ENCODE measurements at places on chromosomes 11 and 22. TPM values are rescaled to one million over a fixed set of nuclear protein-coding genes. Genes with fewer than 3 reads are reported as not detected.

DNA sequence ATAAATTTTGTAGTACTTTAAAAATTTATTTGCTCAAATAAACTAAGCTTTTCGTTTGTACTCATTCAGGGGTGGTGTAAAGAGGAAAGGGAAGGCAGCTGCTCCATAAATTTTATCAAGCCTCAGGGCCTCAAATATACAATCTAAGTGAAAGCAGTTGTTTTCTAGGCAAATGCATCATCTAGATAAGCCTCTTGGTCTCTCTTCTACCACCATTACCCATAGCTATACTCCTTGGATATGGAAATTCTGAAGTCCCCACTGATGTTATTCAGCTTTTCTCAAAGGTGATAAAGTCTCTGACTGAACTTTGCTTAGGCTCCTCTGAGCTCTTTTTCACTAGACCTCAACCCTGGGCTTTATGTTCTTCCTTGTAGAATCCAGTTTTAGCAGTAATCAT is 1313.1 kb downstream of the JRKL start:
- H3K27ac ChIP-seq: no peak overlapping the region
- H3K4me3 ChIP-seq: no peak overlapping the region
- H3K36me3 ChIP-seq: no peaks in the 10 kb centered on the region
- H3K27me3 ChIP-seq: no peaks in the 10 kb centered on the region
- DNase-seq: no peak

- H3K27ac ChIP-seq: peak overlapping the region; percentile 81
- no peak for DNase-seq
- H3K27me3 ChIP-seq: no peaks in the 10 kb centered on the region
Measured at GRCh38 chr11:118048472-118049370, 28.2 kb upstream of the TMPRSS4 start.

GRCh38 chr11:78737891-78738290 is 163.2 kb upstream of the NARS2 start:
- peaks cover 3% of the 10 kb centered on the region for H3K36me3 ChIP-seq
- DNase-seq: no peak
- no peak overlapping the region for H3K4me3 ChIP-seq
- no peaks in the 10 kb centered on the region for H3K27me3 ChIP-seq
- no peak overlapping the region for H3K27ac ChIP-seq

GRCh38 chr11:121249039-121249663 is 43.4 kb upstream of the SC5D start:
- DNase-seq: no peak
- no peak overlapping the region for H3K4me3 ChIP-seq
- no peaks in the 10 kb centered on the region for H3K27me3 ChIP-seq
- no peak overlapping the region for H3K27ac ChIP-seq

DNA sequence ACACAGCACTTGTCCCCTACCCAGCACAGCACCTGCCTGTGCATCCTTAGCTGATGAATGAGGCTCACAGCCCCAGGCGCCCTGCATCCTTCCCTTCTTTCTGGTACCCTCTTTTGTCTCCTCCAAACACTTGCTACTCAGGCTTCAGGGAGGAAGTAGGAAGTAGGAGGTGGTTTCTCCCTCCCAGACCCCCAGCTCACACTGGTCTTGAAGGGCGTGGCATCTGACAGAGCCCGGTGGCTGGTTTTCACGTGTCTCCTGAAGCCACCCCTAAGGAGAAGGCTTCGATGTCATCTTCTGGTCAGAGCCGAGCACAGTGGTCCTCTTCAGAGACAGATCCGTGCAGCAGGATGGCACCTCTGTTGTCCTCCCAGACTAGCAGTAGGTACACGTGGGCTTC is 109.8 kb downstream of the PTPRJ start:
- no peaks in the 10 kb centered on the region for H3K27me3 ChIP-seq
- DNase-seq: no peak
- H3K27ac ChIP-seq: no peak overlapping the region
- H3K4me3 ChIP-seq: no peak overlapping the region

GRCh38 chr11:123178186-123178585 is 16.9 kb downstream of the CLMP start:
- peaks cover 17% of the 10 kb centered on the region for H3K4me1 ChIP-seq
- H3K27me3 ChIP-seq: no peaks in the 10 kb centered on the region
- no peaks in the 10 kb centered on the region for H3K36me3 ChIP-seq
- DNase-seq: no peak
- H3K4me3 ChIP-seq: no peak overlapping the region

- no peaks in the 10 kb centered on the region for H3K36me3 ChIP-seq
- DNase-seq: no peak
- H3K4me3 ChIP-seq: no peak overlapping the region
- no peak overlapping the region for H3K27ac ChIP-seq
- H3K4me1 ChIP-seq: no peaks in the 10 kb centered on the region
Measured at GRCh38 chr11:107598225-107599139, 7.5 kb downstream of the ELMOD1 start.

DNA sequence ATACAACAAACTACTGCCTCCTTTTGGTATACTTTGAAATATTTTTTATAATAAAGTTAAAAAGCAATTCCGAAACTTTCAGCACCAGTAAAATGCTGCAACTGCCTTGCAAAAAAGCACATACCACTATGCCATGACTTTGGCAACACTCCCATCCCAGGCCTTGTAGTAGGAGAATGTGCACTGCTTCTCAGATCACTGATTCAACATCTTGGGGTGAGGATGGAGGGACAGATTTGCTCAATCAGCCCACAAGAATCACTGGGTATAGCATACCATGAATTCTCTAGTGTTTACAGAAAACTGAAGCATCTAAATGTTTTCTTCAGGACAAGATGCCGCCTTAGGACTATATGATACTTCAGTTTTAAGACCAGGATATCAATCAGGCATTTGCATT is 14.9 kb downstream of the EIF4ENIF1 start:
- no peaks in the 10 kb centered on the region for H3K27me3 ChIP-seq
- H3K4me3 ChIP-seq: no peak overlapping the region
- H3K4me1 ChIP-seq: no peaks in the 10 kb centered on the region
- H3K36me3 ChIP-seq: peaks cover 6% of the 10 kb centered on the region
- DNase-seq: no peak
- H3K27ac ChIP-seq: no peak overlapping the region

GRCh38 chr11:105389952-105390351 is 219.9 kb upstream of the GRIA4 start:
- no peak overlapping the region for H3K4me3 ChIP-seq
- H3K27me3 ChIP-seq: no peaks in the 10 kb centered on the region
- DNase-seq: no peak

GRCh38 chr22:49046546-49047361 is 780.9 kb downstream of the BRD1 start:
- H3K27me3 ChIP-seq: peaks cover 7% of the 10 kb centered on the region
- H3K4me1 ChIP-seq: peaks cover 9% of the 10 kb centered on the region
- no peak overlapping the region for H3K27ac ChIP-seq
- DNase-seq: peak; percentile 73
- no peak overlapping the region for H3K4me3 ChIP-seq

GRCh38 chr11:76069001-76069400 is 137.3 kb downstream of the WNT11 start:
- DNase-seq: no peak
- no peaks in the 10 kb centered on the region for H3K27me3 ChIP-seq
- H3K4me1 ChIP-seq: no peaks in the 10 kb centered on the region
- H3K27ac ChIP-seq: no peak overlapping the region

DNA sequence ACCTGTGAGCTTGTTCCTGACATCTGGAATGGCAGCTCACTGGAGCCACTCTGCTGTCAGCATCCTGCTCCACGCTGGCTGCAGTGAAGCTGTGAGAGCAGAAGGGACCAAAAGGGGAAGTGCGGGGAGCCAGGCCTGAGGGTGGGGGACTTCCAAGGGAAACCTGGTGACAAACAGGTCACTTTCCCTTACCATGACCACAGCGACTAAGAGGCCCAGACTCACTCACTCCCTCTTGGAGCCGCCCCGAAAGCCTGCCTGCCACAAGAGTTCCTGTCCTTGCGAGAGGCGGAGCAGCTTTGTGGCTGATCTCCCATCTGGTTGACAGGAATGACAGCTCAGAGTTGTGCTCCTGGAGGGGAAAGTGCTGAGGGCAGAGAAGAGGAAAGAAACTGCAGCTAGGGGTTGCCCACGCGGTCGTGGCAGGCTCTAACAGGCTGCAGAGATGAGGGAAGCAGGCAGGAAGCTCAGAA is 183.8 kb upstream of the NTM start:
- peaks cover 13% of the 10 kb centered on the region for H3K4me1 ChIP-seq
- H3K27ac ChIP-seq: peak overlapping the region; percentile 29
- no peak for DNase-seq

KCNE3 gene
- total RNA-seq: 2.2 TPM

OR52H1 gene
- total RNA-seq: not detected

RBMXL2 gene
- 0.20 TPM for total RNA-seq

RTN4RL2 gene
- 3.4 TPM for total RNA-seq

ZP1 gene
- total RNA-seq: not detected

CPSF7 gene
- 150 TPM for total RNA-seq

SERPINH1 gene
- 179 TPM for total RNA-seq

Data from neural crest cell (in vitro differentiated cells).